ENCODE measurements at places on chromosomes 2 and 18. TPM values are rescaled to one million over a fixed set of nuclear protein-coding genes. Genes with fewer than 3 reads are reported as not detected.

The INHA gene
- total RNA-seq: 0.51 TPM

The TMEM198 gene
- 0.95 TPM for total RNA-seq

The STK11IP gene
- 16.3 TPM for total RNA-seq

The LYPD6B gene
- not detected for total RNA-seq

The LINC00305 gene
- not detected for total RNA-seq

The KCNIP3 gene
- total RNA-seq: 1.7 TPM

The PARD6G gene
- 3.4 TPM for total RNA-seq

The LAMA1 gene
- 0.06 TPM for total RNA-seq

The CAPN14 gene
- not detected for total RNA-seq

The IGFBP2 gene
- total RNA-seq: 57.2 TPM

The MTCL1 gene
- 60.5 TPM for total RNA-seq

The GPAT2 gene
- not detected for total RNA-seq

The LRATD1 gene
- total RNA-seq: not detected

The DSG4 gene
- not detected for total RNA-seq

The NGEF gene
- 16.5 TPM for total RNA-seq

The ALPI gene
- not detected for total RNA-seq

The UGT1A9 gene
- total RNA-seq: 5.2 TPM

The SPHKAP gene
- not detected for total RNA-seq

The CFC1B gene
- not detected for total RNA-seq

The LCT gene
- 0.03 TPM for total RNA-seq

The TIGD1 gene
- total RNA-seq: 4.1 TPM

The SRBD1 gene
- 7.4 TPM for total RNA-seq

The ZSWIM2 gene
- total RNA-seq: not detected

The FAM117B gene
- 2.2 TPM for total RNA-seq

The QPCT gene
- 17.2 TPM for total RNA-seq

The SMAD2 gene
- 67.6 TPM for total RNA-seq

The CROCC2 gene
- not detected for total RNA-seq

The MC5R gene
- total RNA-seq: not detected

The SPP2 gene
- total RNA-seq: not detected

The SLC5A7 gene
- not detected for total RNA-seq

The SOCS6 gene
- total RNA-seq: 31.1 TPM

The AOX1 gene
- 2.8 TPM for total RNA-seq

The IGFBP5 gene
- 0.14 TPM for total RNA-seq

The IL1RL2 gene
- total RNA-seq: not detected

The ADGRF3 gene
- total RNA-seq: not detected

The TYMS gene
- total RNA-seq: 170 TPM

The SERPINB4 gene
- total RNA-seq: not detected

The OTOS gene
- not detected for total RNA-seq
